Ascending aorta (tissue), 2 donors: ENCODE measurements at places on chromosomes 3 and 15. TPM values are rescaled to one million over a fixed set of nuclear protein-coding genes. Genes with fewer than 3 reads are reported as not detected.

PPP1R14D gene
- total RNA-seq, result not detected

PLCB2 gene
- 6.9 TPM for total RNA-seq

GRCh38 chr3:74639681-74640080 is 25.2 kb upstream of the CNTN3 start:
- no peak for DNase-seq
- no peak overlapping the region for H3K27ac ChIP-seq
- H3K4me3 ChIP-seq, result no peak overlapping the region

OR5H1 gene
- total RNA-seq, result not detected

GRCh38 chr15:49154359-49154758 is 1.0 kb downstream of the COPS2 start:
- DNase-seq, result no peak
- peaks cover 8% of the 10 kb centered on the region for H3K4me1 ChIP-seq
- H3K27me3 ChIP-seq, result no peaks in the 10 kb centered on the region
